T-helper 22 cell (primary cell): ENCODE measurements at places on chromosomes 4 and X.

DNA sequence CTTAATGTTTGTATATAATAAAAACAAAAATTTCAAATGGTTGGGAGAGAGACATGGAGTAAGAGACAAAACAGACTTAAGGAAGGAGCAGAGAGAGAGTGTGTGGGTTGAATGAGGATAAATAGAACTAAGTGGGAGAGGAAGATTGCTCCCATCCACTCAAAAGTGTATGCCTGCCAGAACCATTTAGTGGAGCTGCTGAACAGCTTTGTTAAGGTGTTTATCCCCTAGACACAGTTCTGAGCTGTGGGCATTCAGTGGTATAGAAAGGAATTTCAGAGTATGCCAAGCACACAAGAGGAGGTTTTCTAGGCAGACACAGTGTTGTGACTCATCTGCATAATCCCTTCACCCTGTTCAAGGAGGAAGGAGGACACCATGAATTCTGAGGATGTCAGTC is 508.6 kb upstream of the EPHA5 start:
- DNase-seq, result no peak

GRCh38 chr4:122824616-122825015 is 2.0 kb upstream of the FGF2 start:
- DNase-seq, result no peak

GRCh38 chr4:58688568-58688967 is 1578.4 kb upstream of the IGFBP7 start:
- DNase-seq, result no peak

DNA sequence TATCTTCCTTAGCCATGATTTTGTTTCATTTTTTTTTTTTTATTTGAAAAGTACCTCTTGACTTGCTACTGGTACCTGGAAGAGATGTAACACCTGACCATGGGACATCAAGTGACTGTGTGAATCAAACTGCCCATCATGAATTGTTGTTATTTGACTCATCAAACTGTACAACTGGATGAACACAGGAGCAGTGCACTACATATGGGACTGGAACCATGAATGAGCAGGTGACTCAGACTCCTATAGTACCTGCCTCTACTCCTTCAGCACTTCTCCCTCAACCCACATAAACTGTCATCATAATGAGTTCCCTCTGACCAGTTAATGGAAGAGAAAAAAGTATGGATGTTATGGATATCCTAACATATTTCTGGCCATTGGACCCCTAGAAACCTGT is 15.9 kb upstream of the UBE2D3 start:
- no peak for DNase-seq

- DNase-seq, result no peak
These were observed 16.8 kb downstream of the ARHGEF38 start for GRCh38 chr4:105569057-105569865.

- no peak for DNase-seq
These were observed 420 bp downstream of the TSC22D3 start for GRCh38 chrX:107775000-107775733.

DNA sequence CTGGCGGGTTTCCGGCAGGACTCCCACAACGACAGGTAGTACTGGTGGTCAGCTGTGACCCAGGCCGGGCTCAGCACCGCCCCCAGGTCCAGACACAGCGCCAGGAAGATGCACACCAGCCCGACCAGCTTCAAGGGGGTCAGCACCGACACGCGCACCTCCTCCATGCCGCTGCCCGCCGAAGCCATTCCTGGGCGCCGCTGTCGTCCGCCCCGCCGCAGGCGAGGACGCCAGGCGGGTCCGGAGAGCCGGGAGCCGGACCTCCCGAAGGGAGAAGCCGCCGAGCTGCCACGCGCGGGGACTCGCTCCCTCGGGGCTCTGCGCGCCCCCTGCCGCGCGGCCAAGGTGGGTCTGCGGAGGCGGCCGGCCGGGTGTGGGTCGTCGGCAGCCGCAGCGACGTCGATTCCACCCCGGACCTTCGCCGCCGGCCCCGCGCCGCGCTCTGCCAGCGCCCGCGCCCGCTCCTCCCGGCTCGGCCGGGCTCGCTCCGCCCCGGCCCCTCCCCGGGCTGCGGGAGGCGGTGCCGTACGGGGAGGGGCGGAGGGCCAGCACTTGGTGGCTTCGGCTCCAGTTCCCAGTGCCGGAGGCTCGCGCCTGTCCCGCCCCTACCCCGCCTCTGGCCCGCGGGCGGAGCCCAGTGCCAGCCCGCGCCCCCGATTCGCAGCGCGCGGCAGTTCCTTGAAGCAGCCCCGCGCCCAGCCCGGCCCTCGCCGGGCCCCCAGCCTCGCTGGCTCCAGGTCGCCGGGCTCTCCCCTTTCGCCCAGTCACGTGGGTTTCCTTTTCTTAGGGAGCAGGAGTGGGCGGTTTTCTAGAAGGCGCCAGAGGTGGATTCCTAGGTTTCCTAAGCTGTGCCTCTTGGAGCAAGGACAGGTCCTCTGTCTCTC is at the start of gene TMEM47:
Gene TMEM47, minus strand, starts transcription at position 444 of the 884 bp plus-strand sequence. Its CDS starts 256 bp downstream, at position 188.
- no peak for DNase-seq

- no peak for DNase-seq
These were observed 322.0 kb downstream of the STK32B start for GRCh38 chr4:5373327-5373726.

DNA sequence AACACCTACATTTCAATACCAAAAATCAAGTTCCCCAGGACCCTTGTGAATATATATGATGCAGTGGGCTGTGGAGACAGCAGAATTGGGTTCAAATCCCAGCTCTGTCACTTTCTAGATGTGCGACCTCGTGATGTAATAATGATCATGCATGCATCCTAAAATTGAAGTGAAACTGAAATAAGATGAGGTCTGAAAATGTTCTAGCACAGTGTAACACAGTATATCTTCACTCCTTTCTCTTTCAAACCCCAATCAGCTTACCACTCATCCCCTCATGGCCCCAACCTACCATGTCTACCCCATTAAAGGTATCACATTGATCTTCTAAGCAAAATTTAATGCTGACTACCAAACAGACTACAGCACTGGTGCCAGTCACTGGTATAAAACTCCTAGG is 69.9 kb upstream of the BRS3 start:
- no peak for DNase-seq

GRCh38 chr4:162157241-162157640 is 6.6 kb downstream of the FSTL5 start:
- no peak for DNase-seq

DNA sequence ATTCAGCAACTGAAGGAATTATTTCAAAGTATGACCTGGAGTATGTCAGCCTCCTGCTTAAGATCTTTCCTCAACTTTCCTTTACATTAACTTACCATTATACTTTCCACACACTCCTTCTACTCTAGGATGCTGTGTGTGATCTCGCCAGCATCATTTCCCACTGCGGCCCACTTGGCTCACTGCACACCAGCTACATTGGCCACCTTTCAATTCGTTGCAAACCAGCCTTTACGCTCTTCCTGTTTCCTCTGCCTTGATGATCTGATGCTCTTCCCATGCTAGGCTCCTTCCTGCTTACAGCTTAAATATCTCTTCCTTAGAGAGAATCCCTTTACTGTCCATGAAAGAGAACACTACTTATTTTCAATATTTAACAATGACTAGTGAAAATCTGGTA is 95.1 kb downstream of the GPM6A start:
- DNase-seq, result no peak

GRCh38 chr4:113293043-113293560 is 243.6 kb downstream of the ANK2 start:
- DNase-seq, result no peak

DNA sequence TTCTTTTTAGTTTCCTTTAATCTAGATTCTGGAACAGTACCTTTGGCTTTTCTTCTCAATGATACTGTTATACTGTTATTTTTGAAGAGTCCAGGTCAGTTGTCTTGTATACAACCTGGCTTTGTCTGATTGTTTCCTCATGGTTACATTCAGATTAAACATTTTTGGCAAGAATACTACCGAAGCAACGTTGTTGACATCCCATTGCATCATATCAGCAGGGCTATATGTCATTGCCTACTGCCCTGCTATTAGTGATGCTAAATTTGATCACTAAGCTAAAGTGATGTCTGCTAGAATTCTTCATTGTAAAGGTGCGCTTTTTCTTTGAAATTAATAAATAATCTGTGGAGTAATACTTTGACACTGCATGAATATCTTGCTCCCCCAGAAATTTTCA is 5.8 kb upstream of the ATP1B4 start:
- DNase-seq, result no peak

DNA sequence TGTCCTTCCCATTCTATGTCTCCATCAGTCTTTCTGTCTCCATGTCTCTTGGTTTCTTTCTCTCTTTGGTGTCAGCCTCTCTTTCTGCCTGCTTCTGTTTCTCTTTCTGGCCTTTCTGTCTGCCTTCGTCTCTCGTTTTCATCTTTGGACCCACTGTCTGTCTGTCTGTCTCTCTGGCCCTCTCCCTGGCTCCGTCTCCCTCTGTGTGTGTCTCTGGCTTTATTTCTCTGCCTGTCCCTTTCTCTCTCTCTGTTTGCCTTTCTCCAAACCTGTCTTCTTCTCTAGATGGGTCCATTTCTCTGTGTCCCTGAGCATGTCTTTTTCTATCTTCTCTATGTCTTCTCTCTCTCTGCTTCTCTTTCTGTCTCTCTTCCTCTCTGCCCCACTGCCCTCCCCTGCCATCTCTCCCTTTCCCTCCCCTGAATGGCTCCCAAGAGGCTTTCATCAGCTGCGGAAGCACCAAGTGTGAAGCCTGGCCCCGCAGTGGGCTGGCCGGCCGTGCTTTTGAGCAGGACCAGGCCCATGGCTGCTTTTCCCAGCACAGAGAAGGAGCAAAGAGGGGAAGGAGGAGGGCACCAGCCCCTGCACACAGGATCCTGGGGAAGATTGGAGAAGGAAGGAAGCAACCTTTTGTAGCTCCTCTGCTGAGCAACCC is 57.4 kb downstream of the PJA1 start:
- DNase-seq, result no peak

GRCh38 chr4:183962419-183962818 is 57.3 kb downstream of the STOX2 start:
- DNase-seq, result no peak

DNA sequence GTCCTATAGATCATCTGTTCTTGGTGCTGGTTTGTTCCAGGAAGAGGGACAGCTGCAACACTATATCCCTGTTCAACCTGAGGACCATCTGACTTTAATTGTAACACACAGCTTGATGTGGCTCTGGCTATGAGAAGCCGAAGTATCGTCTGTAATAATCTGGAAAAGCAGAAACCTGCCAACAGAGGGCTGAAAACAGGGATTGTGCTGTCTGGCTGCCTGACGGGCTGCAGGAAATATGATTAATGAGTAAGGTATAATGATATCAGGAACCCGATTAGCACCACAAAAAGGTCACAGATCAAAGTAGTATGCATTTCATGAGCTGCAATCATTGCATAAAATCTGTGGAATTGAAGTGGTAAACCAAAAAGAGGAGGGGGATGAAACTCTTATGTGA is 170.4 kb upstream of the MAB21L2 start:
- DNase-seq, result no peak

- no peak for DNase-seq
These were observed 98.1 kb downstream of the VSIG4 start for GRCh38 chrX:65941775-65942174.

DNA sequence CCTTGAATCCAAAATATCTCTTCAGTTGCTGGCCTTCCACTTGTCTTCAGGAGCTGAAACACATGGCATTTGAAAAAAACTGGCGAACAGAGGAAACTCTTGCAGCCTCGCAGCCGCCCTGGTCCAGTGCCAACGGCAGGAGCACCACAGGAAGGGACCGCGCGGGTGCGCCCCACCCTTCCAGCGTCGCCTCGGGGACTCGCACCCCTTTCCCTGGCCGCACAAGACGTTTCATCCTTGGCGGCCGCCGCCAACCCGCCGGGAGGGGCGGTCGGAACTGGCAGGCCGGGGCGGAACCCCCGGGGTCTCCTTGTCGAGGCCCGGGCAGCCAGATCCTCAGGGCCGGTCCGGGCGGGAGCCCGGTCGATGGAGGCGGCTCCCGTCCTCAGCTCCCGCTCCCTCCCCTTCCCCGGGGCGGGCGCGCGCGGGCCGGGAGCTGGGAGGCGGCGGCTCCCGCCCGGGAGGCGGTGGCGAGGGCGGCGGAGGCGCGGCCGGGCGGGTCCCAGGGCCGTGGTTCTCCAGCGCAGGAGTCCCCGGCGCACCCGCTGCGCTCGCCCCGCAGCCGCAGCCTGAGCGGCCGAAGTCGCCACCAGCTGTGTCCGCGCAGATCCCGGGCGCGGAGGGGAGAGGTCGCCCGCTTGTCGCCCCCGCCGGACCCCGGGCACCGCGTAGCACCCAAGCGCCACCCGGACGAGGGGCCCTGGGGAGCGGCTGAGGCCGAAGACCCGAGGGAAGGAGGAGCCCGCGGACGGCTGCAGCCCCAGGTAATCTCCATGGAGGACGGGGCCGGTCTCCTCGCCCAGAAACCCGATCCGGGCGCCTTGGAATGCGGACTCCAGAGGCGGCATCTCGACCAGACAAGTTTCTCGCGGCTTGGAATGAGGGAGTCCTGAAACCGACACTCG is 886 bp upstream of the NDST3 start:
- no peak for DNase-seq
